ENCODE measurements at places on chromosomes 7 and 10.

- DNase-seq = no peak
Measured at GRCh38 chr7:282621-283020, 7.3 kb upstream of the FOXL3 start.

DNA sequence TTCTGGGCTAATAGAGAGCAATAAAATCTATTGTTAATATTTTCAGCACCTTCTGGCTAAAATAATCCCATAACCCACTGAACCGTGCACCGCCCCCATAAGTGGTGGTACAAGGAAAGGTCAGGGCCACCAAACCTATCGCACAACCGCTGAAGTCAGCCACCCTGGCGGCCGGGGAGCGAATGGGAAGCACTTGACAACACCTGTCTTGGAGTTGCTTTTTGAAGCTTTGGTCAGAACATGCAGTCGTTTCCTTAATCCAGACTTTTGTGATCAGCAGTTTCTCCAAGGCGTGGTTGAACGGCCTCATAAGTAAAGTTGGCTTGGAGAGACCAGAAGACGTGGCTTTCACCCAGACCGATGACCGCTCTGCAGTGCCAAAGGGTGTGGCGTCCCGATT, 97.4 kb downstream of the DNAJB6 start:
- no peak for DNase-seq

- no peak for DNase-seq
Measured at GRCh38 chr10:103058034-103058433, 135.0 kb downstream of the NT5C2 start.

- DNase-seq = no peak
Measured at GRCh38 chr10:34454590-34455261, 360.4 kb downstream of the PARD3 start.

GRCh38 chr7:25694699-25695098, 457.3 kb upstream of the NFE2L3 start:
- no peak for DNase-seq

DNA sequence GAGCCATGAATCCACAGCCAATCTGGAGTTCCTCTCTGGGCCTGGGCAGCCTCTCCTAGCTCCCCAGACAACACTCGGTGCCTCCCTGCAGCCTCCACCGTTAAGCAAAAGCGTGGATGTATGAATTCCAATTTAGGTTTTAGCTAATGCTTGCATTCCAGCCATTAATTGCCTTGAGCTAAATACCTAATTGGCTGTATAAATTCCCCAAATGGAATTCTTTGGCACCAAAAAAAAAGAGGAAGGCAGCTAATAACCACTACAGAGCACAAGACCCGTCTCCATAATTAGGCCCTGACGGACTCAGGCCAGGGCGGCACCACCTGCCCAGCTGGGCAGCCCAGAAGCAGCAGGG, 140.5 kb downstream of the PTPRN2 start:
- no peak for DNase-seq

DNA sequence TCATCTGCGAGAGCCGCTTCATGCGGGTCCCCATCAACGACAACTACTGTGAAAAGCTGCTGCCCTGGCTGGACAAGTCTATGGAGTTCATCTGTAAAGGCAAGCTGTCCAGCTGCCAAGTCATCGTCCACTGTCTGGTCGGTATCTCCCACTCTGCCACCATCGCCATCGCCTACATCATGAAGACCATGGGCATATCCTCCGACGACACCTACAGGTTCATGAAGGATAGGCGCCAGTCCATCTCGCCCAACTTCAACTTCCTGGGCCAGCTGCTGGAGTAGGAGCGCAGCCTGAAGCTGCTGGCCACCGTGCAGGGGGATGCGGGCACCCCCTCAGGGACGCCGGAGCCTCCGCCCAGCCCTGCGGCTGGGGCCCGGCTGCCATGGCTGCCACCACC, 11.7 kb upstream of the SEC24C start:
- DNase-seq = no peak

DNA sequence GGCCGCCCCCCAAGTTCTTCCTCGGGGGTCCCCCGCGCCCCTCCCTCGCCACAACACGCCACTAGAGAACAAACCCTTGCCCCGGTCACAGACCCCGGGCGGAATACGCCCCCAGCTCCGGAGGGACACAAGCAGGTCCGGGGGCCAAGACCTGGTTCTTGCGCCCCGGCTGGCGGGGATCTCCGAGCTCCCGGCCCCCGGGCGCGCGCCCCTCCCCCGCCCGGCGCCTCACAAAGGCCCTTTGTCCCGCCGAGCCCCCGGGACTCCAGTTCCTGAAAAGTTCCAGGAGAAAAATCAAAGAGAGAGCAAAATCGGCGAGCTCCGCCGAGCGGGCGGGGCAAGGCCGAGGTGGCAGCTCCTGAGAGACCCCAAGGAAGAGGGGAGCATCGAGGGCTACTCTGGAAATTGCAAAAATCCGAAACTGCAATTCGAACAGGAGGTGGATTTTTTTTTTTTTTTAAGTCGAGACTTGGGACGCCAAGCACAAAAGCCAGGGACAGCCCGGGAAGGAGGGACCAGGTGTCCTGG, 4.0 kb downstream of the TNRC18 start:
- no peak for DNase-seq

GRCh38 chr10:69515699-69516259, 57.4 kb downstream of the NEUROG3 start:
- peak; percentile 43 for DNase-seq

DNA sequence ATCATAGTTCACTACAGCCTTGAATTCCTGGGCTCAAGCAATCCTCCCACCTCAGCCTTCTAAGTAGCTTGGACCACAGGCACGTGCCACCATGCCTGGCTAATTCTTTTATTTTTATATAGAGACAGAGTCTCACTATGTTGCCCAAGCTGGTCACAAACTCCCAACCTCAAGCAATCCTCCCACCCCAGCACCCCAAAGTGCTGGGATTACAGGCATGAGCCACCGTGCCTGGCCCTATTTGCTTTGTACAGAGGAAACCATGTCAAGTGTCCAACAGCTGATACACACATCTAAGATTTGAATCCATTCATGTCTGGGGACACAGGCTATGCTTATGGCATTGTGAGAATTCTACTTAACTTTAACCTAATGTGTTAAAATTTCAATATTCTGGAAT, 29.9 kb upstream of the MPP7 start:
- DNase-seq = no peak

- no peak for DNase-seq
Measured at GRCh38 chr10:123203393-123204126, 49.4 kb downstream of the BUB3 start.

DNA sequence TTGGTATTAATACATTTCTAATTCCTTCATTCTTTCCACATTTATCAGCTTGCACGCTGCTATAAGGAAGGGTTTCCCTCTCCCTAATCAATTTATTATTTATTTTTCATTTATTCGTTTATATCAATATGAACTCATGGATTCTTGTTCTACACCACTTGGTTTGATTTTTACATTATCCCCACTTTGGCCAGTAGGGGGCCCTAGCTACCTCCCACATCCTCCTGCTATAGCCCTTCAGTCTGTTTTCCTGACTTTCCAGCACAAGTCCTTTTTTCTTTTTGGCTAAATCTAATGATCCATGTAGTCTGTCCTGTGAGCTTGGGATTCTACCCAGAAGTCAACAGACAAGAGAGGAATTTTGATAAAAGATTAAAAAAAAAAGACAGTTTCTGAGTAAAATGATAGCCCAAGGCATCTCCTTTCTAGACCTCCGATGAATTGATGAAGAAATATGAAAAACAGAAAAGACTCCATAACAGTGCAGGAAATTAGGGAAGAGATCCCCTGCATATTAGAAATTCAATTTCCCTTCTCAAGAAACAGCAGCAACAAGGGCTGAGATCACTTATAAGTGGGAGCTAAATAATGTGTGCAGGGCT, 47.7 kb downstream of the LYZL2 start:
- DNase-seq = no peak

DNA sequence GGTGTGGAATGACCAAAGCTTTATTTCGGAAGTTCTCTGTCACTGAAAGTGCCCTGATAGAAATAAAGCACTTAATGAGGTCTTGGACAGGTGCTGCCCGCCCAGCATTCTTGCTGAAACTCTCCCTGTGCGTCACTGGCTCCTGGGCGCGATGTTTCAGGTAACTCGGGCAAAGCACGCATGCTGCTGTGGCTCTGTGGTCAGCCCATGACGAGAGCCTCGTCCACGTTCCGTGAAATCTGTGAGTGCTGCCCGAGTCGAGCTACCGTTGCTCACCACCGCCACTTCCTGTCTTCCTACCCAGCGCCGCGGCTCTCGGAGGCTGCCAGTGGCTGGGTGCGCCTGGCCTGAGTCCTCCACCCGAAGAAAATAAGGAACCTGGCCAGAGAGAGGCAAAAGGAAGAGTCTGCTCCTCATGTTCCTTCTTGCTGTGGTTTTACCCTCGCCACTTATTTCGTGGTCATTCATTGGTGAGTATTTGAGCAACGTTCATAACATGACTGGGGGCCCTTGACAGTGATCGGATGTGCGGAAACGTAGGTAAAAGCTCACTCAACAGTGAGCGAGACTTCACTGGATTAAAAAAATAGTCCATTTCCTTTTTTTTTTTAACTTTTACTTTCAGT, 95.5 kb downstream of the MAP3K8 start:
- DNase-seq = peak; percentile 49

DNA sequence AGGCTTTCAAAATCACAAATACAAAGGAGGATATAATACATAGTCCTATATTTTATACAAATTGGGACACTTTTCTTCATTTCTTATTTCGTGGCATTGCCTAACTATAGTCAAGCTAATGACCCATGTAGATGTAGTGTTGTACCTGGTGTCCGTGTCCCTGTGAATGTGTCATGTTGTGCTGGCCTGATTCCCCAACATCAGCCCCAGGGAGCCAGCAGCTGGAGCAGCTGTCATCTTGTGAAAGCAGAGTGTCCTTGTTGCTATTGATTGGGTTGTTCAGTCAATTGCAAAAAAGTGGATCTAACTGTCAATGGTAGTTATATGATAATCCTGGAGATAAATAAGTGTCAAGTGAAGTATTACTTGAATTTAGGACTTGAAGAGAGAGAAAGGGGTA, 86.3 kb downstream of the KAT6B start:
- DNase-seq = no peak

GRCh38 chr10:110007701-110008517, at the start of gene ADD3:
Gene ADD3 (plus strand): TSS chr10:110007984. CDS start chr10:110100654, 92,670 bp downstream.
- DNase-seq = peak; percentile 83

- no peak for DNase-seq
Measured at GRCh38 chr7:40151504-40151903, 16.7 kb downstream of the SUGCT start.

DNA sequence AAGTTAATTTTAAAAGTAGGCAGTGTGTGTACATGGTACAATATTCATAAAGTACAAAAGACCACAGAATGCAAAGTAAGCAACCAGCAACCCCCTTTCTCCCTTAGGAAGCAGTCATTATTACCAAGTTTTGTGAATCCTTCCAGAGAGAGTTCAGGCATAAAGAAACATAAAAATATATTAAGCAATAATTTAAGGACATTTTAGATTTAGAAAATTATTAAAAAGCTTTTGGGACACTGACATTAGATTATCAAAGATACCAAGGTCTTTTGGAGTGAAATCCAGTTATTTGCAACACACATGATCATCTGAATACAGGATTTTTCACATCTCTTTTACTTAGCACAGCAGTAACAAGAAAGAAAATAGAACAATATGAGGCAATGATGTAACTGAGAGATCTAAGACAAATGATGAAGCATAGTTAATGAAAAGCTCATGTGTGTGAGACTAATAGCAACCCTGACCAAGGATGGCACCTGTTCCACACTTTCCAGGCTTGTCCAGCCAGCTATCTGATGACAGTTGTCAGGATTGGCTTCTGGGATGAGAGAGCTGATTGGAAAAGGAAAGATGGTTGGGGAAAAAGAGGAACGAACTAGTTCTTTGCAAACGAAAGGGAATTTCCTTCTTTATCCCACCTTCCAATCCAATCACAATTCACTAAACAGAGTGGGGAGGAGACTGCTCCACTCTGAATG, 115.5 kb upstream of the LAMB4 start:
- DNase-seq = no peak

- DNase-seq = no peak
Measured at GRCh38 chr7:147547252-147547897, 1043.2 kb upstream of the C7orf33 start.

DNA sequence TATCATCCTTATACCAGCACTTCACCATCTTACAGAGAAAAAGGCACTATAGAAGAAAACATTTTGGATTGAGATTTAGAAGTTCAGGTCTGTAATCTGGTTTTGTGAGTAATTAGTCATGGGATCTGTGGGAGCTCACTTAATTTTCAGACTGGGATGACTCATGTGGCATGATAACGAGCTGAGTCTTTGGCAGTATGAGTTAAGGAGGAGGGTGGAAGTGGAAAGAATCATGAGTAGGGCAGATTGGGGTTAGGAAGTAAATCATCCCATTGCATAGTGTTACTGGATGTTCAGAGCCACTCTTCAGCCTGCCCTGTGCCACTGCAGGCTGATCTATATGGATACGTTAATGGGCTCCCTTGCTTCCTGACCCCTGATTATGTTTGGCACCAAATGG, 64.9 kb downstream of the ZNF92 start:
- DNase-seq = no peak

DNA sequence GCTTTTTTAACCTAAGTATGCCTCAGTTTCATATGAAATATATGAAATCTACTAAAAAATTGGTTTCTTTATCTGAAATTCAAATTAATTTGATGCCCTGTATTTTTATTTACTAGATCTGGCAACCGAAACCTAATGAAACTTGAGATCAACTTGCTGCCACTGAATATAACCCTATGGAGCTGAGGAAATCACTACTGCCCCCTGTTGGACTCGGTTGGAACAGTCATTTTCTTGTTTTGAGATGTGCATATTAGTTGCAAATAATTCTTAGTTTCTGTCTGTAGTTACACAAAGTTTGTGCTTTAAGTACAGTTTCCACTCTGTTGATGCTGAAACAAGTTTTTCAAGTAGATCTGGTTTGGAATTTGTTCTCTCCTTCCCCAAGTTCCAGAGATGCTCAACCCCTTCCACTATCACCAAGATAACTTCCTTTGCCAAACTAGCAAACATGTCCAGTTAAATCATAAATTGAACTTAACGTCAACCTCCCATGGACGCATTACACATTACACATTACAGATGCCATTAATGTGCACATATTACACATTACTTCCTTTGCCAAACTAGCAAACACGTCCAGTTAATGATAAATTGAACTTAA, 22.2 kb upstream of the EXOC4 start:
- DNase-seq = peak; percentile 9

GRCh38 chr10:63766745-63767137, 245.5 kb downstream of the REEP3 start:
- DNase-seq = no peak

DNA sequence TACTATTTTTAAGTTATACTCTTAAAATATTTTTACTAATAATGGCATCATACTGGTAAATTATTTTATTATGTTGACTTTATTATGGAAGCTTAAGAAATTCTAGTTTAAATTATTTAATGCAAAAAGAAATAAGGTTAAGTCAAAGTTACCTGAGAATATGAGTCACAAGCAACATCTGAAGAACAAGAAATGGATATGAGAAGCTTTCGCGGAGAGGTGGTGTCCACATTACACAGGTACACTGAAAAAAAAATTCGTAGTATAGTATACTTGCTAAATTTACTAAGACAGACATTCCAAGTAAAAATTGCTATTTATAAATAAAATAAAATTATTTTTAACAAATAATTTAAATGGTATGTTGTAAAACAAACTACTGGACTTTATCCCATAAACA, 143.8 kb downstream of the AVL9 start:
- no peak for DNase-seq
